AML-193 (cell line): ENCODE measurements at places on chromosomes 13 and 19.

DNA sequence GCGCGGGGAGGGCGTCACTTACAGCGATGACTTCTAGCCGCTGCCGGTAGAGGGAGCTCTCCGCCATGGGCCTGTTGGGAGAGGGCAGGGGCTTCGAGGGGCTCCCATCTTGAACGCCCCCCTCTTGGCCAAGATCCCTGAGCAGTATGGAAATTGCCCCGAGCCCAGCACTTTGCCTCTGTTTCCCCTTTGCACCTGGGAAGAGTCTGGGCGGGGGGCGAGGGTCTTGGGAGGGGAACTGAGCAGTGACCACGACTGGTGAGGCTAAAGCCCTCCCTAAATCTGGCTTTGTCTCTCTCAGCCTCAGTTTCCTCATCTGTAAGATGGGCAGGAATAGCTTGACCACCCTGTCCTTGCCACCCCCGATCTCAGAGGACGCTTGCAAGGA lies 2.8 kb downstream of the PALM3 start:
- DNase-seq, result no peak

DNA sequence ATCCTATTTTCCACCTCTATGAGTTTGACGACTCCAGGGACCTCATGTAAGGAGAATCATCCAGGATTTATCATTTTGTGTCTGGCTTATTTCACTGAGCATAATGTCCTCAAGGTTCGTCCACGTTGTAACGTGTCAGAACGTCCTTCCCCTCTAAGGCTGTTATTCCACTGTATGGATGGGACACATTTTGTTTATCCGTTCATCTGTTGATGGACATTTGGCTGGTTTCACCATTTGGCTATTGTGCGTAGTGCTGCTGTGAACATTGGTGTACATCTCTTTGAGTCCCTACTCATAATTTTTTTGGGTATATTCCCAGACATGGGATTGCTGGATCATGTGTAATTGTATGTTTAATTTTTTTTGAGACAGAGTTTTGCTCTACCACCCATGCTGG lies 21.5 kb downstream of the CRTC1 start:
- no peak for DNase-seq

- no peak for DNase-seq
These were observed 162.6 kb downstream of the TEX29 start for GRCh38 chr13:111482806-111483620.

DNA sequence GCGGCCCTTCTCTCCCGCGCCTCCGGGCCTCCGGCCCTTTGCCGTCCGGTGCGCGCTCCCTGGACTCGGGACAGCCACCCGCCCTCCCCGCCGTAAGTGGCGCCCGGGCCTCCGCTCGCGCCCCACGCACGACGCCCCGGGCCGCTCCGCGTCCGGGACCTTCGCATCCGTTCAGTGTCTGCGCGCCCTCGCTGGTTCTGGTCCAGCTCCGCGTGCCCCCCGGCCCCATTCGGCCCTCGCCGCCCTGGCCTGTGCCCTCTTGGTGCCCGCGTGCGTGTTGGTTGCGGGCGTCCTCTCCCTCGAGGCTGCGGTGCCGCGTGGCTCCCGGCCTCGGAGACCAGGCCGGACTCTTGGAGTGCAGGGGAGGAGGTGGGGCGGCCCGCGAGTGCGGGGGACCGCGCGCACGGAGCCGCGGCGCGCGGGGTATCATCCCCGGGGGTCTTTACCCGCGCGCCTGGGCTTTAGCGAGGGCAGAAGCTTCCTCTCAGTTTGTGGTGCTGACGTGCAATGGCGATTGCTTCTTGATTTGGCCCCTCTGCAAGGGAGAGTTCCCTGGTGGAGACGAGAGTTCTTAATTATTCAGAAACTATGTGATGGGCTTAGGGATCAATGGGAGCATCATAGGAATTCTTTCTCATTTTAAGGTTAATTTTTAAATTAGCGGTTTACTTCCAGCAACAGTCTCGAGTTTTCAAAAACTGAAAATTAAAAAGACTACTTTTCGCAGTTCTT lies 757 bp downstream of the WASF3 start:
- no peak for DNase-seq

GRCh38 chr13:109483284-109483683 lies 303.1 kb downstream of the IRS2 start:
- no peak for DNase-seq

DNA sequence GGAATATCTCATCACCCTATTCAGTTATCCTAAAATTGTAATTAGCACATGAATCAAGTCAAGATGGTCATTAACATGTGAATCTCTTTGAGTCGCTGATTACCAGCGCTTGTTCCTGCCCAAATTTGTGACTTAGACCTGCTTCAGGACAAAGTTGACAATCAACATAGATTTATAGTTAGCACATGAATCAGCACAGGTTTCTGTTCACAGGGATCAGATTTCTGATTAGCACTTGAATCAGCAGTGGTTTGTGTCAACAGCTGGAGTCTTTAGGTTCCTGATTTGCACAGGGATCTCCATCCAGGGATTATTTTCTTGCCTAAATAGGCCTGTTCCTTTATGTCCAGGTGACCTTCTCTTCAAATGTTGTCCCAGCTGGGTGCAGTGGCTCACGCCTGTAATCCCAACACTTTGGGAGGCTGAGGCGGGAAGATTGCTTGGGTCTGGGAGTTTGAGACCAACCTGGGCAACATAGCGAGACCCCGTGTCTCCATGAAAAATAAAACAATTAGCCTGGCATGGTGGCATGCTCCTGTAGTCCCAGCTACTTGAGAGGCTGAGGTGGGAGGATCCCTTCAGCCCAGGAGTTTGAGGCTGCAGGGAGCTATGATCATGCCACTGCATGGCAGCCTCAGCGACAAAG lies 3.8 kb upstream of the LRFN3 start:
- DNase-seq, result no peak

DNA sequence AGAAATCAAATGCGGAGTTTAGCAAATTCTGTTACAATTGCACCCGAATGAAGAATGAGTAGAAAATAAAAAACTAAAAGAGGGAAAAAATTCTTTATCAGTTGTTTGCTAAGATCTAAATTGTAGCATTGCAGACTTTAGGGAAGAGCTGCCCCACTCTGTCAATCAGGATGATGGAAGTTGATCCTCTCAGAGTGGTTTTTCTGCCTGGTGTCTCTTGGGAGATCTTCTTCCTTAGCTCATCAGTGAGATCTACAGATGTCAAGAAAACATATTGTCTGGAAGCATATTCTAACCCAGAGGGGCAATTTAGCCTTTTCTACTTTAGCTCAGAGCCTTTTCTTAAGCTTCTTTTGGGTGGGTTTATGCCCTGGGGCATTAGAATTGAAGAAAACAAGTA lies 223.2 kb upstream of the PCDH17 start:
- no peak for DNase-seq

GRCh38 chr13:51811920-51812451 lies 8.0 kb upstream of the DHRS12 start:
- no peak for DNase-seq

GRCh38 chr13:90091611-90092010 lies 1255.9 kb upstream of the MIR17HG start:
- no peak for DNase-seq

GRCh38 chr19:51689751-51690453 lies 3.2 kb upstream of the SPACA6 start:
- DNase-seq, result peak; percentile 20

GRCh38 chr13:26943748-26944147 lies 183.2 kb upstream of the GPR12 start:
- DNase-seq, result no peak

DNA sequence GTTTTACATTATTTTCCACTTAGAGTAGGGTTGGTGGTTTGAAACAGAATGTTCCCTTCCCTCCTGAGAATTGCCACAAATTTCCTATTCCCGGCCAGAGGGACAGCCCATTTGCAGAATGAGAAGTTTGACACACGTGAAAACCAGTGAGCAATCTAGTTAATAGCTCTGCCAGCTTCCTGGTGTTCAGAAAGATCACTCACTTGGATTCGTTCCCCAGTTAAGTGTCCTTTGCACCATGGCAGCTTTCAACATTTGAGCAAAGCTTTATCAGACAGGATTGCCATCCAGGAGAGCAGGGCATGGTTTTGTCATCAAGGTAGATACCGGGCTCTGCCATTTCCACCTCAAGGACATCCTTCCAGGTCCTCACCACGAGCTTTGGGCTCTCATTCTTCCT lies 28.2 kb downstream of the RASL11A start:
- DNase-seq, result no peak

- DNase-seq, result no peak
These were observed 125.1 kb downstream of the SIPA1L3 start for GRCh38 chr19:38032151-38032550.

GRCh38 chr13:79491715-79492114 lies 10.8 kb downstream of the NDFIP2 start:
- DNase-seq, result no peak

GRCh38 chr13:30798776-30799355 lies 63.5 kb downstream of the ALOX5AP start:
- DNase-seq, result no peak

- no peak for DNase-seq
These were observed 498.9 kb downstream of the SUCLA2 start for GRCh38 chr13:47502166-47502565.

DNA sequence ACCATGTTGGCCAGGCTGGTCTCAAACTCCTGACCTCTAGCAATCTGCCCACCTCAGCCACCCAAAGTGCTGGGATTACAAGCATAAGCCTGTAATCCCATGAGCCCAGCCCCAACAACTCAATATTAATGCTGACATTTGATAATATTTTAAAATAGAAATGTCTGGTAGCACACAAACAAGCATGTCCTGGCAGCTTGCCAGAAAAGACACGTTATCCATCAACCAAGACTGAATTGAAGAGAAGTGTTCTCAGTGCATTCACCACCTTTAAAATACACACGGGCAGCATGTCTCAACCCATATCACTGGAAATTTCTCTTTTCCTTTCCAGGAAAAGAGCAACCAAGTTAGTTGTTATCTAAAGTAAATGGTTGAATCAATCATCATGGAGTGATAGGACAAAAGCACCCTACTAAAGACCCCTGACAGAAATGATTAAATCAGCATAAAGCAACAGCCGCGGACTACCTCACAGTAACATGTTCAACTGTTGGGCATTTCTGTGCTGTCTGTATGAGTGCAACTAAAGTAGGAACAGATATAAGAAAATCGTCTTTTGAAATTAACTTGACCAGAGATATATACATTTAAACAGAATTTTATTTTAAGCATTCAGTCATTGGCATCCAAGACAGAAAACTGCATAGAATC lies 25.0 kb downstream of the LHFPL6 start:
- no peak for DNase-seq

DNA sequence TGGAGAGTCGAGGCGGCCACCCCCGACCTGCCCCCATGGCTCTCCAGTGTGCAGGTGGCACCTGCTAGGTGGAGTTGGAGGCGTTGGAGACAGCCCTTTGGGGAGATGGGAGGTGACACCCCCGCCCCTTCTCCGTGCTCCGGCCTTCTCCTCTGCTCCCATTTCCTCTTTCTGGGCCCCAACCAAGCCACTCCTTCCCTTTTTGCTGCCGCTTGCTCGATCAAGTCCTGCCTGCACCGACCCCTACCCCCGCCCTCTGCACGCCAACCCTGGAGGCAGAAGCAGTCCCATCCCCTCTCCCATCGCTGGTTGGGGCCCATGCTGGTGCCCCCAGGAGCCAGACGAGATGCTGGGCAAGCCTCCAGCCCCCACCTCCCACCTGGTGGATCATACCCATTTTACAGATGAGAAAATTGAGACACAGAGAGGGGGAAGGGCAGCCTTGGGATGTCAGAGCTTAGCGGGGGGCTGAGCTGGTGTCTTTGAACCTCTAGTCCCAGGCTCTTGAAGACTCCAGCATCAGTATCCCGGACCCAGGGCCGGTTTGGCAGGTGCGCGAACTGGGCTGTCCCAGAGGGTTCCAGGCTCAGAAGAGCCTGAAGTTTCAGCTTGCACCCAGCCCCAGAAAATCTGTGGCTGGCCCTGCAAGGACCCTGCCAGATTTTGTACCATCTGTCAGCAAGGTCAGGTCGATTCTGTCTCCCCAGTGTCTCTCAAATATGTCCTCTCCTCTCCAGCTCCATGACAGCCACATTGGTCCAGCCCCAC lies 10.3 kb downstream of the GNA15 start:
- no peak for DNase-seq

DNA sequence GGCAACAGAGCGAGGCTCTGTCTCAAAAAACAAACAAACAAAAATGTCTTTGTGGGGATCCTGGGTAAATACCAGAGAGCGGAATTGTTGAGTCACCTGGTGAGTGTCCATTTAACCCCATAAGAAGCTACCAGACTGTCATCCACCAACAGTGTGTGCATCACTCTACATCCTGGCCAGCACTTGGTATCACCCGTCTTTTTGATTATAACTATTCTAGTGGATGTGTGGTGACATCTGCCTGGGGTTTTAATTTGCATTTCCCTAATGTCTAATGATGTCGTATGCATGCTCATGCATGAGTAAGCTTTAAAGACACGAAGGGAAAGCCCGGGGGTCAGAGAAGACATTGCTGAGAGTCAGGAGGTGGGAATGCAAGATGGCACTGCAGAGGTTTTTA lies 126.7 kb upstream of the MRI1 start:
- DNase-seq, result no peak

GRCh38 chr19:12137221-12137940 lies 2.8 kb downstream of the ZNF20 start:
- peak; percentile 72 for DNase-seq

DNA sequence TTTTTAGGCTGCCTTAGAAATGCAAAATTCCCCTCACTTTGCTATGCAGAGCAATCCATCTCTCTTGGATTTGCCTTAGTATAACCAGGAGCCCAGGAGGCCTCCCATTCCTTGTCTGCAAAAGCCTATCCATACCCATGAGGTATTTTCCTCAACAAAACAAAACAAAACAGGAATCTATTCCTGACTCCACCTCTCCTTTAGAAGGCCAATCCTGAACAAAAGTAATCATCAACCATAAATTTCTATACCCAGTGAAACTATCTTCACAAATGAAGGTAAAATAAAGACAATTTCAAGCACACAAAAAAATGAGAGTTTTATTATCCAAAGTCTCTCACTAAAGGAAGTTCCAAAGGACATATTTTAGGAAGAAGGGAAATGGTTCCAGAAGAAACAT lies 365.7 kb downstream of the KCNRG start:
- no peak for DNase-seq

GRCh38 chr13:33531484-33531883 lies 245.9 kb upstream of the STARD13 start:
- no peak for DNase-seq

DNA sequence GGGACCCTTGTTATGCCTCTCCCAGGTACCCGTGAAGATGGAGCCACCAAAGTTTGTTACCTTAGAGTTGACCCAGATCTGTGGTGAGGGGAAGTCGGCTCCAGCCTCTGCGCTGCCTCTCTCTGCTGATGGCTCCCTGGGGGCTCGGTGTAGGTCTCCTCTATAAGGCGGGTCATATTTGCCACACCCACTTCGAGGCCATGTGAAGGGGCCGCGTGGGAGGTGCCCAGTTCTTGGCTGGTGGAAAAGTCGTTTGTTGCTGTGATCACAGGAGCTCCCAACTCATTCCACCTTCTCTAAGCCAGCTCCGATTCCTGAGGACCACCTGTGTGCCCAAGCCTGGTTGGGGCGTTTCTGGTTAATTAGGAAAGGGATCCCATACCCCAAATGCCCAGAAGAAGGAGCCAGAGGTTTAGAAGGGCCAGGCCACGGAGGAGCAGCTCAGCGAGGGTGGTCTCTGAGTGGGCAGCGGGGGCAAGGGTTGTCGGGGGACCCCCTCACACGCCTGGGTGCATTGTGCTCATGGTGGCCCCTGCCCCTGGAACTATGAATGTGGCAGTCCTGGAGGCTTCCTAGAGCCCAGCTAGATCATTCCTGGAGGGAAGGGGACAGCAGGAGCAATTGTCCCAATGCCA lies 296.5 kb downstream of the ZNF536 start:
- no peak for DNase-seq
